ENCODE measurements at places on chromosomes 5 and 9.

DNA sequence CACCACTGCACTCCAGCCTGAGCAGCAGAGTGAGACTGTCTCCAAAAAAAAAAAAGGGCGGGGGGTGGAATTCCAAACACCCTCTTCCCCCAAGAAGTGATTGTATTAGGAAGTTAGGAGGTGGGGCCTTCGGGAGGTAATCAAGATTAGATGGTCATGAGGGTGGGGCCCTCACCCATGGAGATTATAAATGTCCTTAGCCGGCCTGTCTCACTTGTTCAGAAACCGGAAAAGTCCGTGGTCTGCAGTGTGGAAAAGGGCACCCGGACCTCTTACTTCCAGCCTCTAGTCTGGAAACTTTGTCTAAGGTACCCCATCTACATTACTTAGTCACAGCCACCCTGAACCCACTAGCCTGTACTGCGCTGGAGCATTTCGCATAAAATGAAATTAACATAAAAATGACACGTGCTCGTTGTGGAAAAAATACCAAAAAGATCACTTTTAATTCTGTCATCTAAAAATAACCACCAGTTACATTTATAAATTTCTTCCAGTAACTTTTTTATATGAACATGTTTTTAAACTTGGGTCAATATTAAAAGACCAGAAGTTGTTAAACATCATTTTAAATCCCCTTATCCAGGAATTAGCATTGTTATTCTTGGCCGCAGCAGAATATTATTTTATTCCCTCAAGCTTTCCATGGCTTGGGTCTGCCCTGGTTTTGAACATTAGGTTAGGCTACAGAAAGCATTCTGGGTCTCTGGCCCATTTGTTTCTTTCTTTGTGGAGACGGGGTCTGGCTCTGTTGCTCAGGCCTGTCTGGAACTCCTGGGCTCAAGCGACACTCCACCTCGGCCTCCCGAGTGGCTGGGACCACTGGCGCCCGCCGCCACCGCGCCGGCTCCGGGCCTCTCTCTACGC is 1.2 kb upstream of the CKS2 start:
- DNase-seq: no peak

- DNase-seq: no peak
These were observed 166.8 kb upstream of the IER5L start for GRCh38 chr9:129344641-129345495.

- no peak for DNase-seq
These were observed 52.9 kb upstream of the FAM169A start for GRCh38 chr5:74919041-74919440.

- DNase-seq: peak; percentile 17
These were observed at the start of gene CNTFR for GRCh38 chr9:34589636-34590380. CNTFR (minus strand) TSS chr9:34589724; CDS start chr9:34568981, 20,743 bp downstream.

DNA sequence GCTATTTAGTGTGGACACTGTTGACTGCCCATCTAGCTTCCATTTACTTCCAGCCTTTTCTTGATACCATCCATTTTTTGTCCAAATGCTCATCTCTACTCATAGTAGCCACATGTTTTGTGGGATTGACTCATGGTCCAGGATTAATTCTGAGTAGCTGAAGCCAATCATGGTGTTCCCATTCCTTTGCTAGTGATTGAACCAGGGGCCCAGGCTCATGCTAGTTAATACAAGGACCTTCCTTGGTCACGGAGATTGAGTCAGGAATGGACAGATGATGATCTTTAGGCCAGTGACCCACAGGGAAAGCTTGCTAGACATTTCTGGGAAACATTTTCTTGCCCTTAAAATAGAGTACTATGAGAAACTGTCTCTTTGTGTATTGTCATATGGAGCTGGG is 272.9 kb upstream of the RIOK2 start:
- no peak for DNase-seq

DNA sequence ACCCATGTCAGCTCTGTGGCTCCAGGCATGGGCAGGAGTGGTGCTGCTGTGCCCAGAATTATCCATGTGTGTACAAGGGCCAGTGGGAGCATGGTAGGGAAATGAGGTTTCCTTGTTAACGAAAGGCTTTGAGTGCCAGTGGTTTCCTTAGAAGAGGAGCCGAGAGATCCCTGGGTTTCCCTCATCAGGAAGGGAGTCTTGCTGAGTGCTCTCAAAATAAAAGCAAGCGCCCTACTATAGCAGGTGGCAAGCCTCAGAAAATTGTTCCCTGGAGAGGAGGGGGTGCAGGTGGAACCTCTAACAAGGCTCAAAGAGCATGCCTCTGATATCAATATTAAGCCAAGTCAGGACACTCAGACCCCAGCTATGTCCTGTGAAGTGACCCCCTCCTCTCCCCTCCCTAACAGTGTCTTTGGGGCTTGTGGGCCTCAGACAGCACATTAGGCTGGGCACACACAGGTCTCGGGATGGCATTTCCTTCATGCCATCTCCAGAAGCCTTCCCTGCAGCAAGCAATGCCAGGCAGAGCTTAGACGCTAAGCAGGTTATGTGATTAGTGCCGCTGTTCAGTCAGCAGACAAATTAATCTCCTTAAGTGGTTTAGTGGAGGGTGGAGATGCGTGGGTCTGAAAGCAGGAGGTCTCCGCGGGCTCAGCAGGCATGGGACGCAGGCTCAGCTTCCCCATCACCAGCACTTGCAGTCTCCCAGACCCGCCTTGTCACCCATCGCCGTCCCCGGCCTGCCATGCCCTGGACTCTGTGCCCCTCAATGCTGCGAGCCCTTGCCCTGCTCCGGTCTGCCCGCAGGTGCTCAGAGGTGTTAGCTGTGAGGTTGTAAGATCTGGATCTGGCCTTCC is 60.0 kb upstream of the RARS1 start:
- DNase-seq: no peak

GRCh38 chr9:98584059-98584458 is 124.7 kb downstream of the GABBR2 start:
- DNase-seq: no peak

DNA sequence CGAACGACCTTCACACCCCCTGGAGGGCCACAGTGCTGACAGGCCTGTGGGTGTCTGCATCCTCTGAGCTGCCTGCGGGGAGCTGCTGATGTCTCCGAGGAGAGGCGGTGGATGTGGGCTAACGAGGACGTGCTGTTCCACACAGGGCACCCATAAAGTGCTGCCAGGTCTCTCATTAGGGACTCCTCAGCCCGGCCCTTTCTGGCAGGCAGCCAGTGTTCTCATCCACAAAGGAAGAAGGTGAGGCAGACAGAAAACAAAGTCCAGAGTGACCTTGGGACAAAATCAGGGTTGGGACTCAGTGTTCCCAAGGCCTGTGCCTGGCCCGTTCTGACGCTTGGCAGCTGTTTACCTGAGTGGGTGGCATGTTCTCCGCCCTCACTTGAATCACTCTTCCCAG is 29.3 kb downstream of the CARTPT start:
- DNase-seq: no peak

GRCh38 chr5:76175051-76175666 is 92.0 kb downstream of the SV2C start:
- peak; percentile 38 for DNase-seq

- DNase-seq: no peak
These were observed 59.9 kb downstream of the SERINC5 start for GRCh38 chr5:80195837-80196400.

- peak; percentile 54 for DNase-seq
These were observed 210.7 kb upstream of the SLC24A2 start for GRCh38 chr9:19999491-20000057.

GRCh38 chr5:180090769-180091546 is 19.4 kb upstream of the RNF130 start:
- no peak for DNase-seq

- DNase-seq: no peak
These were observed 125.6 kb downstream of the ALDH1A1 start for GRCh38 chr9:72826996-72827949.

DNA sequence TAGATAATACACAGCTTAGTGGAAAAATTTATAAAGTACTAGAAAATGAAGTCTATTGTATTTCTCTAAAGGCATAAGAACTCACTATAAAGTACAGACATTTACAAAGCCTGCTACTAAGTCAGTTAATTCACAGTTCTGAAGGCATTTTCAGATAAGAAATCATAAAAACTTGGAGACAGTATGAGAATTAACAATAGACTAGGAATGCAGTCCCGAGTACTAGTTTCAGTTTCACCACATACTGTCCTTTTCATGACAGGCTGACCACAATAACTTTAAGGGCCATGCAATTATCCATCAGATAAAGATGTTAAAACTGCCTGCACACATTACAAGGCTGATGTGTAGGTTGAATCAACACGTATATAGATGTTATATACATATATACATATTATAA is 362.6 kb upstream of the SMC2 start:
- DNase-seq: no peak

DNA sequence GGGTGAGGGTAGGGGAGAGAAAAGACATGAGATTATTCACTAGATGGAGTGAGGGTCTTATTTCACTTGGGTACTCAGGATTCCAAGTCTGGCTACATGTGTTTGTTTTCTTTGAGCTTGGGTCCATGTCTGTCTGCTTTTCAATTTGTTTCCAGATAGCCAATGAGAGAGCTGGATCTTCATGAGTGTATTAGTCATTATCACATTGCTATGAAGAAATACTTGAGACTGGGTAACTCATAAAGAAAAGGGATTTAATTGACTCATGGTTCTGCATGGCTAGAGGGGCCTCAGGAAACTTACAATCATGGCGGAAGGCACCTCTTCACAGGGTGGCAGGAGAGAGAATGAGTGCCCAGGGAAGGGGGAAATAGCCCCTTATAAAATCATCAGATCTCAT is 196.8 kb upstream of the TRIM32 start:
- DNase-seq: no peak

DNA sequence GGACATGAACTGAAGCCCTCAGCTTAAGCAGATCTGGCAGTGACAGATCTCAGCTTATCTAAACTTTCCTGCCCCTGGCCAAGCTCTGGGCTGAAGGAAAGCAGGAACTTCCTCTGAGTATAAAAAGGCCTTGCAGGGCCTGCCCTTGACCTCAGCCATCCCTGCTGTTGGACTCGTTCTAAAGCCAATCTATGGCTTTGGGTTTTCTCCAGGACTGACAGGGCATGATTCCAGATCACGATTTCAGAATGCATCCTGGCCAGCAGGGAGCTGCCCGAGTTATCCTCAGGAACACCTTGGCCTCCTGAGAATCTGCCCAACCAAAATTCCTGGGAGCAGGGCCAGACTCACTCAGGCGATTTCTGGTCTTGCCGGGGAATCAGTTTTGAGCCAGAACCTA is 502.7 kb downstream of the TLE4 start:
- no peak for DNase-seq

DNA sequence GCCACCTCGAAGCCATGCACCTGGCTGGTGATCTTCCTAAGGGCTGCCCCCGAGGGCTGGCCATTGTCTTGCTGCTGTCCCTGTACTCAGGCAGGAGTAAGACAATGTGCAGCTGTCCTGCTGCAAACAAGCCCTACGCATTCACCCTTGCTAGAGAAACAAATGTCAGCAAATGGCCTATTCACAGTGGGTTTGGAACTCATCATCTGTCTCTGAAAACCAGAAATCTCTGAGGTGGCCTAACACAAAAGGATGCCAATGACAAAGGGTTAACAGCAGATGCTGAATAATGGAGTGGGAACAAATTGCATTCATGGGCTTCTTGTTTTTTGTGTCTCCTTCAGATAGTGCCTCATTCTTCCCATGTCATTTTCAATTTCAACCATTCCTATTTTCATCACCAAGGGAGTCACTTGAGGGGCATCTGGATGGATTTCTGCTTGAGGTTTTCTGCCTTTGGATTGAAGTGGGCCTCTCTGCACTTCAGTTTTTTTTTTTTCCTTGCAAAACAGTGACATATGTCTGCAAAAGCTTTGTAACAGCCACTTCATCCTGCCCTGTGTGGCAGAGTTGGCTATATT is 261.6 kb upstream of the VLDLR start:
- no peak for DNase-seq

DNA sequence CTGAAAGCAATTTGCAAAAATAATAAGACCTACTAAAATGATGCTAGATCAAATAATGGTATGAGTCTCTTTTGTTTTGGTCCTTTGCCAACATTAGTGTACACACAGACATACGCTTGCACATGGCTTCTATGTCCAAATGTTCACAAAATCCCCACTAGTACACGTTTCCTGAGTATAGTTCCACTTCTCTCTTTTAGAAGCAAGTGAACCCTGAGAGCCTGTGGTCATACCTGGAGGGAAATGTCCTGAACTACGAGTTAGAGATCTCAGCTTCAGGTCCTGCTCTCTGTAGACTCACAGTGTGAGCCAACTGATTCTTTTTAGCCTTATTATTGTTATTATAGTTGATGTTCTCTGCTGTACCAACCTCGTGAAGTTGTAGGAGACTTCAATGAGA is 47.3 kb upstream of the ACTBL2 start:
- no peak for DNase-seq

DNA sequence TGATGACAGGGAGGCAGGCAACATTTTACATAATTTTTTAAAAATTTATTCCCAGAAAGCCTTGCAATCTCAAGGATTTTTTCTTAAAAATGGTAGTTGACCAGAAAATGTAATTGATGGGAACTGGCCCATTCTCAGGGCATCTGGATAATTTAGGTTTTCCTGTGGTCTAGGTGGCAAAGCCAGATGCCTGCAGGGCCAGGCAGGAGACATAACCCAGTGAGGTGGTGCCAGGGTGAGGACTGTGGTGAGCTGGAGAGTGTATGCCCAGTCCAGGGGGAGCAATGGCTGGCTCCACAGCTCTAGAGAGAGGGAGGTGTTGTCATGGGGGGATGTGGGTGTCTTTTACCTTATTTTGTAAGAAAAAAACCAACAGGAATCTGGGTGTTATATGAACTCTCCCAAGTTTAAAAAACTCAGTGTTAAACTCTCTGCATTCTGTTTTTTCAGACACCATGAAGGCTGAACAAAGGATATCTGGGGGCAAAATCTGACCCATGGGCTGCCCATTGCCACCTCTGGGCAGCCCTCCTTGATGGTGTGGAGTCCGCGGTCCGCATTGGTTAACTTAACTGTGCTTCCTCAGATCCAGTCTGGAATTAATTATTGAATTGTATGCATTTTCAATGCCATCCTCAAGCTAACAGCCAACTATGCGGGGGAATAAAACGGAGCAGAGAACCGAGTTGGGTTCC is 43.9 kb downstream of the BOD1 start:
- no peak for DNase-seq

Data from stimulated activated CD4-positive, alpha-beta T cell treated with anti-CD3 and anti-CD28 coated beads, TNF-alpha, amount 100 ng/mL, for 48 hours (primary cell).